Activated CD4-positive, alpha-beta memory T cell treated with anti-CD3 and anti-CD28 coated beads, Interleukin-2, amount 10 ng/mL, durations not matched to agents 7 days and 5 days (primary cell): ENCODE measurements at places on chromosomes 11 and 22.

- peaks cover 28% of the 10 kb centered on the region for H3K27me3 ChIP-seq
- H3K27ac ChIP-seq, result peak overlapping the region; percentile 69
- peak; percentile 80 for DNase-seq
- H3K4me1 ChIP-seq, result peaks cover 37% of the 10 kb centered on the region
- H3K36me3 ChIP-seq, result peaks cover 2% of the 10 kb centered on the region
- H3K4me3 ChIP-seq, result no peak overlapping the region
Measured at GRCh38 chr11:65791719-65792213, 4.9 kb downstream of the OVOL1 start.

DNA sequence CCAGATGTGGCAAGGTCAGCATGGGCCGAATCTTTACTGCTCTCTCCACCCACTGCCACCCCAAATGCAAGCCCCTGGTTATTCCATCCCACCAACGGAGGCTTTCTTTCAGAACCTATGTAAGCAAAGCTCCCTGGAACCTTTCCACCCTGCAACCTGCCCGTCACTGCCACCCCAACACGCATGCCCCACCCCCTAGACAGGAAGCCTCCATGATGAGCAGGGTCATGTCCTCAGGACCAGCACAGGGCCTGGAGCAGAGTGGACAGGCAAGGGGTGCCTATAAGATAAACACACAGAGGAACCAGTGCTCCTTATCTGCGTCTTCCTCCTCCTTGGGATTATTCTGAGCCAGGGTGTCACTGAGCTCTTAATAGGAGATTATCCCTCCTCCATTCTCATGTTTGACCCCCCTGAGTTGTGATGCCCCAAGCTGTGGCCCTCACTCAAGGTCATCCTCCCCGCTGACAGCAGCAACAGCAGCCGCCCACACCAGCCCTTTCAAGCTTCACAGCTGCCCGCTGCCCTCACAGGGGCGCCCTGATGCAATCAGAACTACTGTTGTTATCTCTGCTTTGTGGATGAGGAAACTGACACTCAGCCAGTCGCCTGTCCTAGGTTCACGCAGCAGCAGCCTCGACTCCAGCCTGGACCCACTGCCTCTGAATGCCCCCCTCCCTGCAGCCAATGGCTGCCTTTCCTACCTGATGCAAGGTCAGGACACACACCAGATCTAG, 647.3 kb downstream of the TBC1D22A start:
- DNase-seq, result no peak
- no peaks in the 10 kb centered on the region for H3K4me1 ChIP-seq
- no peak overlapping the region for H3K4me3 ChIP-seq
- no peaks in the 10 kb centered on the region for H3K27me3 ChIP-seq
- H3K36me3 ChIP-seq, result no peaks in the 10 kb centered on the region
- no peak overlapping the region for H3K27ac ChIP-seq

GRCh38 chr11:128476729-128477128, 110.6 kb downstream of the ETS1 start:
- H3K4me3 ChIP-seq, result peak overlapping the region; percentile 60
- H3K36me3 ChIP-seq, result peaks cover 98% of the 10 kb centered on the region
- DNase-seq, result peak; percentile 86
- peaks cover 99% of the 10 kb centered on the region for H3K4me1 ChIP-seq

GRCh38 chr11:78156127-78156844, 16.9 kb upstream of the ALG8 start:
- no peak overlapping the region for H3K4me3 ChIP-seq
- no peaks in the 10 kb centered on the region for H3K27me3 ChIP-seq
- H3K27ac ChIP-seq, result no peak overlapping the region
- H3K4me1 ChIP-seq, result no peaks in the 10 kb centered on the region
- peaks cover 6% of the 10 kb centered on the region for H3K36me3 ChIP-seq

DNA sequence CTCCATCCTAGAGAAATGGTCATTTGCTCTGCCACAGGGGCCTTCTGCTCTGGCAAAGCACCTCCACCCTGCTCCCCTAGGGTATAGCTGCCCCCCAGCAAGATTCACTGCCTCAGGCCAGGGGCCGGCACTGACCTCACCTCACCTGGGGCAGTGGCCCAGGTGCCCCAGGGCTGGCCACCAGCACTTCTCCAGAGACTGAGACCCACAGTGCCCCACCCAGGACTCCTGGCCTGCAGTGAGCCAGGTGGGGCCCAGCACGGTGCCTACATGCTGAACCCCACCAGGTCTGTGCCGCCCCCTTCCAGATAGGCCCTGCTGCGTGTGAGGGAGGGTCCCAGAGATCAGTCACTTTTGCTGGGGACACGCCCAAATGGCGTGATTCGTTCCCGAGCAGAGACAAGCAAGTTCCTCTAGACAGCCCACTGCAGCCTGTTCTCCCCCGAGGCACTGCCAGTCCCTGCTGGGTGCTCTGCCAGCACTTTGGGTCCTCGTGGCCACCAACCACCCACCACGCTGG, 10.8 kb downstream of the GNB1L start:
- H3K27ac ChIP-seq, result no peak overlapping the region
- peaks cover 2% of the 10 kb centered on the region for H3K36me3 ChIP-seq
- DNase-seq, result no peak

DNA sequence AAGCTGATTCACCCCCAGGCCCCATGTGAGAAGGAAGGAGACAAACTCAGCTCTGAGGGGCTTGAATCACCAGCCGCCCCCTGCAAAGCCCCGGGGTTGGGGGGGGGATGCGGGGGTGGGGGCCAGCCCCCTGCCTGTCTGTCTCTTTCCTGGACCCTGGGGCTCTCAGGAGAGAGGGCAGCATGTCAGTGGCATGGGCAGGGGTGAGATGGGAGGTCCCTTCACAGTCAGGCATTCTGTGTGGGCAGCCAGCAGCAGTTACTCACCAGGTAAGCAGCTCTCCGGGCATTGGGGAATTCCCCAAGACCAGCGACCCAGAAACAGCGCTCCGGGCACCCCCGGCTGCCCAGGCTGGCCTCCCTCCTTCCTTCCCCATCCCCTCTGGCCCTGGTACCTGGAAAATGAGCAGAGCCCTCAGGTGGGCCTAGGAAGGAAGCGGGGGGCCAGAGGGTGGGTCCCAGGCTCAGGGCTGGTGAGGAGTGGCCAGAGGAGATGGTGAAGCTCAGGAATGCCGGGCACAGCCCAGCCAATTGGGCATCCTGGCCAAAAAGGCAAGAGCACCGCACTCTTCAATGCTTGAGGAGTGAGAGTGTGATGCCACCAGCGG, 4.2 kb upstream of the LIF start:
- DNase-seq, result no peak
- H3K4me3 ChIP-seq, result no peak overlapping the region
- H3K27ac ChIP-seq, result no peak overlapping the region
- no peaks in the 10 kb centered on the region for H3K27me3 ChIP-seq
- H3K36me3 ChIP-seq, result peaks cover 4% of the 10 kb centered on the region
